Placental pericyte (primary cell): ENCODE measurements at places on chromosomes 12 and 14. TPM values are rescaled to one million over a fixed set of nuclear protein-coding genes. Genes with fewer than 3 reads are reported as not detected.

The KRT78 gene
- total RNA-seq, result not detected in 2 replicates

The OR11H6 gene
- not detected in 2 replicates for total RNA-seq

The DACT1 gene
- total RNA-seq, result 52.3 and 56.0 TPM in 2 replicates

The NUAK1 gene
- total RNA-seq, result 43.8 and 59.6 TPM in 2 replicates

The TMEM119 gene
- total RNA-seq, result 91.9 and 104 TPM in 2 replicates

The KRT3 gene
- not detected in 2 replicates for total RNA-seq

The INHBC gene
- not detected in 2 replicates for total RNA-seq

The MYF6 gene
- total RNA-seq, result not detected in 2 replicates

The TMEM179 gene
- total RNA-seq, result not detected in 2 replicates

The PLBD2 gene
- 30.8 and 38.7 TPM in 2 replicates for total RNA-seq

The NCAPD2 gene
- total RNA-seq, result 23.4 and 117 TPM in 2 replicates

The ARHGAP9 gene
- total RNA-seq, result 0.14 and 0.66 TPM in 2 replicates
